ENCODE measurements at places on chromosomes 4 and X. TPM values are rescaled to one million over a fixed set of nuclear protein-coding genes. Genes with fewer than 3 reads are reported as not detected.
A peak's percentile ranks its signal among the peaks of the same experiment; 100 is the strongest.

DNA sequence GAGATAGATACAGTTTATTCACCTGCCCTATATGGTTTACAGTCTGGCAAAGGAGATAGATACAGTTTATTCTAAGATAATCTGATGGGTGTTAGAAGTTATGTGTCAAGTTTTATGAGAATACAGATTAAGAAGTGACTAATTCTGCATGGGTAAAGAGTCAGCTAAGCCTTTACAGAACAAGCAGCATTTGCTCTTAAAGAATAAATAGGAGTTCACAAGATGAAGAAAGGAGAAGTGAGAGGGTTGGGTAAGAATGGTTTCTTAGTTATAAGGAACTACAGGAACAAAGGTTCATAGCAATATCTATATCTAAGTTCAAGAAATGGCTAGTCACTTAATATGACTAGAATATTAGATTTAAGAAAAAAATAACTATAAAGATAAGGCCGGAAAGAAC, 47.6 kb downstream of the THOC2 start:
- H3K27ac ChIP-seq = no peak overlapping the region
- no peak overlapping the region for H3K4me3 ChIP-seq
- no peak for DNase-seq
- H3K27me3 ChIP-seq = no peaks in the 10 kb centered on the region
- no peaks in the 10 kb centered on the region for H3K4me1 ChIP-seq
- H3K36me3 ChIP-seq = peaks cover 68% of the 10 kb centered on the region

NXF2B gene
- total RNA-seq = not detected

DNA sequence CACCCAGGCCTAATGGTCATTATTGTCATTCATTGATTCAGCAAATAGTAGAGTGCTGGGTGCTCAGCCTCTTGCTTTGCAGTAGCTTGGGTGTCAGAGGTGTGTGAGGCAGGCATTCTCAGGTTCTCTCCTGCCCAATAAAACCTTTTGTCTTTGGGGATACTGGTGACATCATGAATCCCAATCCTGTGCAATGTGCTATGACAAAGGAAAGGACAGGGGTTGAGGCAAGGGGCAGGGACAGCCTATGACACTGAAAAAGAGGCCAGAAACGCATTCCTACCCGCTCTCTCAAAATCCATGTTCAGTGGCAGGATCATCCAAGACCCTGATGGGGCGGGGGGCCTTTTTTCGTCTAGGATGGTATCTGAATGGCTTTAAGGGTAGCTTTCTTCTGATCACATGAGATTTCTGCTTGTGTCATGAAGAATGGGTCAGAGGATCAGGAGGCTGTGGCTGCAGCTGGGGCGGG, 1.5 kb upstream of the FAM193A start:
- H3K4me3 ChIP-seq = peak overlapping the region; percentile 86
- DNase-seq = no peak
- H3K36me3 ChIP-seq = peaks cover 2% of the 10 kb centered on the region

KIT gene
- 0.12 TPM for total RNA-seq

ZDHHC9 gene
- total RNA-seq = 31.1 TPM

DNA sequence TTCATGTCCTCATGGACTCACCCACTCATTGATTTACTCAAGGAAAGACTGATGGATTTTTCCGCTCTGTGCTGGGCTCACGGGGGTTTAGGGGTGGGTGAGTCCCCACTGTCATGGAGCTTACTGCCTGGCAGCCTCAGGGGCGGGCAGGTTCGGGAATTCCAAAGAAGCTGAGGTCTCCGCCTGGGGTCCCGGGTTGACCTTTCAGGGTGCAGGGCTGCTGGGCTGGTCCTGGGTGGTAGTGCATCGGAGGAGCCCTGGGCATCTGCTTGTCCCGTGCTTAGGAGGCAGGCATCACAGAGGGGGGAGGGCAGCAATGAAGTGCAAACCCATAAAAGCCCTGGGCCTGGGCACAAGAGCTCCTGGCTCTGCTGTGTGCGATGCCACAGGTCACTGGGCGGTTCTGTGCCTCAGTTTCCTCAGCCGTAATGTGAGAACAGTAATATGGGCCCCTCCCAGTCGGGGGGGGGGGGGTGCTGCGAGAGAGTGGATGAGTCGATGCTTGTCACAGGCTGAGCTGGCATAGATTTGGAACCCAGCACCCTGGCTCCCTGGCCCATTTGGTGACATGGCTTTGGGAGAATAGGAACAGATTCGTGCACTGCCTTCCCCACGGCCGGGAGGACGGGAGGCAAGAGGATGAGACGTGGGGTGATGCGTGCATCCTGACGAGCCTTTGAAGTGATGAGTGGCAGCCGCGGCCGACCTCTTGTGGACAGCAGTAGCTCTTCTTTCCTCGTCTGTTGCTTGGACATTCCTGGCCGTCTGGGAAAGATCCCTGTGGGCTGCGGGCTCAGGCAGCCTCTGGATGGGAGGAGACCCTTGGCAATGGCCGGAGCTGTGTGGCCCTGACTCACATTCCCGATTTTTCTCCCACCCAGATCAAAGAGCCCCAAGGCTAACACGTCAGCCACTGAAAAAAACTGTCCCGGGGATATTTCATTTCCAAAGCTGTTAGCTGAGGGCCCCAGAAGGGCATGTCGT, 42.0 kb downstream of the PSAPL1 start:
- DNase-seq = no peak
- H3K4me3 ChIP-seq = no peak overlapping the region
- peaks cover 36% of the 10 kb centered on the region for H3K4me1 ChIP-seq
- H3K27me3 ChIP-seq = peaks cover 12% of the 10 kb centered on the region
- no peak overlapping the region for H3K27ac ChIP-seq
